ENCODE measurements at places on chromosomes 13 and 19.
A peak's percentile ranks its signal among the peaks of the same experiment; 100 is the strongest.

DNA sequence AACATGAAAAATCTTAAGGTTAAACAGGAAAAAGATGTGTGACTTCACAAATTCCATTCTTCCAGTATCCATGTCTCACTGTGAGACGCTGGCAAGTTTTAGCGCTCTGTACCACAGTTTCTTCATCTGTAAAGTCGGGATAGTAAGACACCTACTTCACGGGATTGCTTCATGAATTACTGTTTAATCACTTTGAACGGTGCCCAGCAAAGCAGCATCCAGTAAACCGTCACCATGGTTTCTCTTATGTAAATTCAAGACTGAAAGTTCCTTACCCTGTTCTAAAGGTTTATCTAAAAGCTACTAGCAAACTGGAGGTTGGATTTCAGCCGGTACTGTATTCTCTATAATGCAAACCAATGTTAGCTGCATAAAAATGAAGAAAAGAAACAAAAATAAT, 53.5 kb downstream of the KATNAL1 start:
- DNase-seq: no peak

DNA sequence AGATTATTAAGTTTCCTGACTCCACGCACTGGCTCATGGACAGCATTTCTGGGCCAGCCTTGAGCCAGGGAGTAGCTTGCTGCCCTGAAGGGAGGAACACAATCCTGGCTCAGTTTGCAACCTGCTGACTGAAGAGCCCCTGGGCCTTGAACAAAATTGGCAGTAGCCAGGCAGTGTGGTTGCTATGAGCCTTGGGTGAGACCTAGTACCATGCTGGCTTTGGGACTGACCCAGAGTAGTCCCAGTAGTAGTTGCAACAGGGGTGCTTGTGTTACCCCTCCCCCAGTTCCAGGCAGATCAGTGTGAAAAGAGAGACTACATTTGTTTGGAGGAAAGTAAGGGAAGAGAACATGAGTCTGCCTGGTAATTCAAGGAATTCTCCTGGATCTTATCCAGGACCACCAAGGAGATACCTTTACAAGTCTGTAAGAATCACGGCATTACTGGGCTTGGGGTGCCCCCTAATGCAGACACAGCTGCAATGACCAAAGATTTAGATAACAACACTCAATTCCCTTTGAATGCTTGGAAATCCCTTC, 22.0 kb downstream of the ITGBL1 start:
- no peak for DNase-seq

DNA sequence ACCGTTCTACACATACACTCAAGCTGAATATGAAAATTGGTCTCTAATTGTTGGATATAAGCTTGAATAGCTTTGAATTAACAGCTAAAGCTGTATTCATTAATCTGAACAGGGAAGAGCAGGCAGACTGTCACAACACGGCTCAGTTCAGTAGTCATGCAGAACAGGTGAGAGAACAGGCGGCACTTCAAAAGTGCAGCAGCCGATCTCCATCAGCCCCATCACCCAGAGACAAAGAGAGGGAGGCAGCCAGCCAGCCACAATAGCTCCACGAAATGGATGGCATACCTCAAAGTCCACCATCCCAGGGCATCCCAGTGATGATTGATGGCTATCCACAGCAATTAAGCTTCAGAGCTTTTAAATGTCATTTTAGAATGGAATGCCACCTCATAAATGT, 419.2 kb downstream of the OLFM4 start:
- no peak for DNase-seq

GRCh38 chr13:40644838-40645604, 21.4 kb downstream of the FOXO1 start:
- DNase-seq: no peak

DNA sequence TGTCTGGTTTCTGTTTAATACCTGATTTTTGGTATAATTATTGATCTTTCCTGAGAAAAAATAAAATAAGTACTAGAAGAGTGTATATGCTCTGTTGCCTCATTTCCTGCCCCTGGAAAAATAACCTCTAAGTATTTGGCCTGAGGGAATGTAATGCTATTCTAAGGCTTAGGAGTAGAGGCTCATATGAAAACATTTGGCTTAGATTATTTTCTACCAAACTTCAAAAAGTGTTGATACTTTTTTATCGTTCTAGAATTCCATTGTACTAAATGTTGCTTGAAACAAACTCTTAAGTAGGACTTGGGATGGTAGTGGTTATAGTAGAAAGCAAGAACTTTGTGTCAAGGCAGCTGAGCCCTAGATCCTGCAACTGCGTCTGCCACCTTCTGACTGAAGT, 57.8 kb downstream of the COG3 start:
- DNase-seq: no peak

- no peak for DNase-seq
Measured at GRCh38 chr13:98217597-98217996, 40.5 kb upstream of the RNF113B start.

DNA sequence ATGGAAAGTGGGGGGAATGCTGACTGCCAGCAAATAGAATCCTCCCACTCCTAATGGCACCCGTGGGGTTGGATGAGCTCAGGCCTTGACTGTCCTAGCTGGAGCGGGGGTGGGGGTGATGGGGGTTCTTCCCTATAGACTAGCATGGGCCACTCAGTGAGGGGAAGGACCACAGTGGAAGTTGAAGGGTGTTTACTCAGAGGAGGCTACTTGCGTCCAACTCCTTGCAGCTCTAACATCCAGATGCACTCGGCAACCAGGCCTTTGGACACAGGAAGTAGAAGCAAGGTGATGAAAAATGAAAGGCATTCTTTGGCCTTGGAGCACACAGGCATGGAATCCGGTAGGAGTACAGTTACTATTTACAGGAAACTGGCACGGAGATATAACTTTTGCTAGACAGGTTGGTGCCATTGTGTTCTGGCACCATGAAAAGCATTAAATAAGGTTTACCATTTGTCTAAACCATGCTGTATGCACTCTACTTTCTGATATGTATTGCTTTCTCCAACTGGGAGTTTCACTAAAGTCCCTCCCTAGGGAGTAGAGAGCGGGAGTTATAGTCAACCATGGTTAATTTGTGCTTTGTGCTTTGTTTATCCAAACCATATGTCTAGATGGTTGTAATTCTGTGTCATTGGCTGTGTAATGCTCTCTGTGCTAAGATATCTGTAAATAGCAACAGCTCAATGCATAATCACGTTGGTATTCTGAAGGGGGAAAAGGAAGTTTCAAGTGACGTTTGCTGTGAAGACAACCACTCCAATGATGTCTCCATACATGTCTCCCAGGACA, 125.3 kb downstream of the TSHZ3 start:
- no peak for DNase-seq

DNA sequence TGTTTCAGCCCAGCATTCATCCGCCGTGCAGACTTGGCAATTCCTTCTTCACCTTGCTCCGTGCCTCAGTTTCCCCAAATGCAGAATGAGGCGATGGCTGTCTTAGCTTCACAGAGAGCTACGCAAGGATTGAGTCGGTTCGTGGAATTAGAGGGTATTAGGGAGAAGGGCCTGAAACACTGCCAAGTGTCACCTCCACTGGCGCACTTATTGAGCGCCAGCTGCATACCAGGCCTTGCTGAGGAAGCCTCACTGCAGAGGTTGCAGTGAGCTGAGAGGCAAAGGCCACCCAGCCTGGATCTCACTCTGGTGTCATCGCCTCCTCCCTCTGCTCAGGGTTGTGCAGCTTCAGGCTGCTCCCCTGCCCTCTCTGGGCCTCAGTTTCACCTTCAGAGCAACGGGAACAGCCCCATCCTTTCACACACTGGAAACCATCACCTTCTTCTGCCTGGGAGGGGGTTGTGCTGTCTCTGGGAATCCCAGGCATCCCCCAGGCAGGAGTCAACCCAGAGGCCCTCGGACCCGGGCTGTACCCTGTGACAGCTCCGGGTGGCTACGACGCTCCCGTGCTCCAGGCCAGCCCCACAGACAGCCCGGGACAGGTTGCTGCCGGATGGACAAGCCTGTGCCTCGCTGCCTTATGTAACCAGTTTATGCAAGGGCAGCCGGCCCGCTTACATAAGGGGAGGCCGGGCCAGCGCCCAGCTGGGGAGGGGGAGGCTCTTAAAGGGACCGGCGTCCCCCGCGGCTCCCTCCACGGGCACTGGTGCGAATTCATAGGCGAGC, 31.9 kb downstream of the NFIC start:
- no peak for DNase-seq

DNA sequence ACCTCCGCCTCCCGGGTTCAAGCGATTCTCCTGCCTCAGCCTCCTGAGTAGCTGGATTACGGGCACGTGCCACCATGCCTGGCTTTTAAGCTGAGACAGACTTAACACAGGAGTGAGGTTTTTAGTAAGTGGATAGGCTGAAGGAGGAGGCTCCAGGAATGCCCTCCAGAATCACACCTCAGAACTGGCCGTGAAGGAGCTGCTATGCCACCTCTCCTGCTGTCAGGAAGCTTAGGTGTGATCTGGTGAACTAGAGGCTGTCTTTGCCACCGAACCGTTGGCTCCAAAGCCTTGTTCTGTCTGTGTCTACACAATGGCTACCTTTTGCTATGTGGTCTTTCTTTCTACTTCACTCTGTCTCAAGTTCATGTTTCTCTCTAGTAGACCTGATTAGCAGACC, 4.2 kb downstream of the PDCD2L start:
- DNase-seq: no peak

DNA sequence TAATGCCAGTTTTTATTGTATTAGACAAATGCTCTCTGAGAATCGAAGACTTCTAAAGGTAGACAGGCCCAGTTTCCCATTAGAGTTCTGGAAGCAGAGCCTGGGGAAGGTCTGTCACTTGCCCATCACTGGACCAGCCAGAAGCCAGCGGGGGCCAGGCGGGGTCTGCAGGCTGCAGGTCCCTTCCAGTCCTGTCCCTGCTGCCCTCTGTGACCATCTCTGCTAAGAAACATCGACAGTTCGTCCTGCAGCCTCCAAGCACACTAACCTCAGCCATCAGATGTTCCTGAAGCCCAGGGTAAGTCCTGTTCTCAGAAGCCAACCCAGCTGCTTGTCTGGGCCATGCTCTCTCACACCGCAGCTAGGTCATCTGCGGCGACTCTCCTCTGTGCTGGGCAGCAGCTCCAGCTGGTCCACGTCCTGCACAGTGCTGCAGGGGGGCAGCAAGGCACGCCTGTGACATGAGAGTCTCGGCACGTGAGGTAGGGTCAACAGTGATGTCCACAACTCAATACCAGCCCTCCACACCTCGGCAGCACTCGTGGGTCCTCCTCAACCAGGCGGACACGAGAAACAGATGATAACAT, 2.9 kb upstream of the ADPRHL1 start:
- no peak for DNase-seq

DNA sequence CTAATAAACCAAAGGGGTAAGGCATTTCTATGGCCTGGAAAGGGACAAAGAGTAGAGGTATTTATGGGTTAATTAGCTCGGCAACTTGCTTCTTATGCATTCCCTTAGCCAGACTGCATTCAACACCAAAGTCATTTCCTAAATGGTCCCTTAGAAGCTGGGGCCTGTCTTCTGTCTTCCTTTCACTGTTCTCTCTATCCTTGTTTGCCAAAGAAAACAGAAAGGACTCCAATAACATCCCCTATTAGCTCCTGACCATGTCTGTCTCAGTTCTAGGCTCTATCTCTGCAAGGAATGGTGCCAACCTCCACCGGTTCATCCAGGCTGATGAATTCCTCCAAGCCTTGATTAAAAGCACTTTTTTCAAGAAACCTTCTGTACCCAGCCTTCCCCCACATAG, 123.5 kb downstream of the KCTD12 start:
- DNase-seq: no peak

DNA sequence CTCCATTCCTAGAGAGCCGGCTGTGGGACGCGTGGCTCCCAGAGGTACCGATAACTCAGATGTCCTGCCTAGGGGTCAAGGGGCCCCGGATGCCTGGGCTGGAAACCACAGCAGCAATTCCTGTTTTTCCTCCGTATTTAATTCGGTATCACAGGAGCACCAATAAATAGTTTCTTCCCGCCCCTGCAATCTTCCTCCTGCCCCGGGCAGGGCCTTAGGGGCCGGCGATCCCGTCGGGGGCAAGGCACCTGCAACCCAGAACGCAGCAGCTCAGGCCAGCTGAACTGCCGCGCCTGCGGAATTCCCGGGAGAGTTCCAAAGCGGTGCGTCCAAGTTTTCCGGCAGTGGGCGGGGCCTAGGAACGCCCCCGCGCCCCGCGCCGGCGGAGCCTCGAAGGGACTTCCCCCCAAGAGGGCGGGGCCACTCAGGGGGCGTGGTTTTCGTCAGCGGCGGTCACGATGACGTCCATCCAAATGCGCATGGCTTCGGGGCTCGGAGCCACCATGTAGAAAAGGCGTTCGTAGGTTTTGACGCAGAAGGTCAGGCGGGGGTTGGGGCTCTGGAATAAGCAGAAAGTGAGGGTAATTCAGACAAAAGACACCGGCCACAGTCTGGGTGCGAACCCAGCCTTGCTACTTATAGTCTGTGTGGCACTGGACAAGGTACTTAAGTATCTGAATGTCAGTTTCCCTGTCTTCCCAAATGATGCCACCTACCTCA, 9.7 kb upstream of the LYPD3 start:
- peak; percentile 92 for DNase-seq

DNA sequence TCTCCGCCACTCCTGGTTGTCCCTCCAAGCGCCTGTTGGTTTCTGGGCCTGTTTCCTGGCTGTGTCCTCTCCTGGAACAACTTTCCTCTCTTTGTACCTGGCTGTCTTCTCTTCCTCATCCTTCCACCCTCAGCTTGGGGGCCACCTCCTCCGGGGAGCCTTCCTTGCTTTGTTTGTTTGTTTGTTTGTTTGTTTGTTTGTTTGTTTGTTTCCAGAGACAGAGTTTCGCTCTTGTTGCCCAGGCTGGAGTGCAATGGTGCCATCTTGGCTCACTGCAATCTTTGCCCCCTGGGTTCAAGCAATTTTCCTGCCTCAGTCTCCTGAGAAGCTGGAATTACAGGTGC, 6.6 kb upstream of the TCF3 start:
- DNase-seq: no peak

All from GM12891 (cell line).